Common myeloid progenitor, CD34-positive (primary cell): ENCODE measurements at places on chromosomes 1 and 21.

DNA sequence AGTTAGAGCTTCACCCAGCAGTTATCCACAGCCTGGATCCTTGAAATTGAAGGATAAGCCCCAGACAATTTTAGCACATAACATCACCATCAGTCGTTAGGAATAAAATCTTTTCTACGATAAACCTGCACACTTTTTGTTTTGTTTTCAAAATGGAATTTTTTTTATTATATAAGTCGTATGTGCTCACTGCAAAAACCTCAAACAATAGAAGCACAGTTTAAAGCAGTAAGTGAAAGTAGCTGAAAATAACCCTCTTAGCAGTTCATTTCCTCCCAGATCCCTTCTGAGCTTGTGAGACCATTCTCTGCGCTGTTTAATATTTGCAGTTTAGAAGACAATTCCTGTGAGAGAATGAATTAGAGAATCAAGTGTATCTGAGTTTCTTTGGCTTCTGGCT is 38.3 kb downstream of the ELK4 start:
- peak; percentile 74 for DNase-seq

- DNase-seq, result no peak
Measured at GRCh38 chr21:36646645-36647044, 52.3 kb upstream of the SIM2 start.

DNA sequence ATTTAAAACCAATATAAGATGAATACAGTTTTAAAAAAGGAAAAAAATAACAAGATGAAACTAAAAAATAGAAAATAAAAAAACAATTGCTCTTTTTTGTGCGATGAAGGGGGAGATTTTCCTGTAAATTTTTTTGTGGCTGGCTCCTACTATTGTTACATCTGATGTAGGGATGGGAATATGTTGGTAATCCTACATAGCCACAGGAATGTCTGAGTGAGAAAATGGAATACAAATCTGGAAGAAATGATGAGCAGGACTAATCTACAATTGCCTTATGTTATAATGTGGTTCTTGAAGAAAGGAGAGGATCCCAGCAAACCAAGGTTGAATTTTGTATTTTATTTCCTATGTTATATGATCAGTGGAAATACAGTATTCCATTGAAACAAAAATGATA is 40.9 kb downstream of the ATP6V1G3 start:
- no peak for DNase-seq

- no peak for DNase-seq
Measured at GRCh38 chr1:39828734-39829133, 40.1 kb upstream of the BMP8B start.

DNA sequence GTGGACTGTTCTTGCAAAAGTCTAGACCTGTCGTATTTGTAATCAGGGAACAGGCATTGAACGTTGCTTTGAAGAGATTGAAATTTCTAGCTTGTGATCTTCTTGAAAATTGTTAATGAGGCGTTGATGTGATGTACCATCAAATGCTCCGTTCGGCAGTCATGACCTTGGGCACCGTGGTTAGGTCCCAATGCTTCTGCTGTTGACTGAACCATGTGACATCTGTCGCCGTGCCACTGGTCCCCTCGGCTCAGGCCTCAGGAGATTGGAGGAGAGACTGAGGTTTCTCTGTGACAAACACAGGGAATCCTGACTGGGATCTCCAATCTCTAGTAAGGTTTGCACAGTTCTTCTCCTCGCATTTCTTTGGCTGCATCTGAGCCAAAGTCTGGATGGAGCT is 18.1 kb upstream of the KCNAB2 start:
- no peak for DNase-seq

DNA sequence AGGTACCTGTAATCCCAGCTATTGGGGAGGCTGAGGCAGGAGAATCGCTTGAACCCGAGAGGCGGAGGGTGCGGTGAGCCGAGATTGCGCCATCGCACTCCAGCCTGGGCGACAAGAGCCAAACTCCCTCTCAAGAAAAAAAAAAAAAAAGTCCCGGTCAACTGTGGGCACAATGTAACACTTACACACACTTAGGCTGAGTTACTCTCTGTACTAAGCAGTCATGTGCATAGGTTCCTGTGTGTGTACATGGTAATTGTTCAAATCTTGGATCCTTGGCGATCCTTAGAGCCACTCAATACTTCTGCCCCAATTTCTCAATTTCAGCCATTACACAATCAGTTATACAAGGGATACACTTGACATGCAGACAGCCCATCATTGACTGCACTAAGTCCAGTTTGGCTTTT is 11.6 kb downstream of the SDCCAG8 start:
- DNase-seq, result no peak

GRCh38 chr1:60185684-60186083 is 112.1 kb upstream of the C1orf87 start:
- DNase-seq, result no peak

DNA sequence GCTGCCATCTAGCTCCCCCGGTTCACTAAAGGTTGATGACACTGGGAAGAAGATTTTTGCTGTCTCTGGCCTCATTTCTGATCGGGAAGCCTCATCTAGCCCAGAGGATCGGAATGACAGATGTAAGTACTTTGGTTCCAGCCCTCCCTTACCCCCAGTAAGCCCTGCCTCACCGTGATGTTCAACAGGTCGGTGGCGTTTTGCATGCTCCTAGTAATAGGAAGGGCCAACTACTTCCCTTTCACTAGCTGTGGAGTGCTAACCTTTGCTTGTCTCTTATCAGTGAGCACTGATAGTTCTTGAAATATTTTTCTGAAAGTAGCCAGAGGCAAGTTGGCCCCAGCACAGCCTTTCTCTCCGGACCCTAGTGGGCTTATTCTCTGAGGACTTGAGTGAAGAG is 7.5 kb downstream of the RNF220 start:
- no peak for DNase-seq

GRCh38 chr1:50720457-50721053 is 239.5 kb downstream of the FAF1 start:
- no peak for DNase-seq

DNA sequence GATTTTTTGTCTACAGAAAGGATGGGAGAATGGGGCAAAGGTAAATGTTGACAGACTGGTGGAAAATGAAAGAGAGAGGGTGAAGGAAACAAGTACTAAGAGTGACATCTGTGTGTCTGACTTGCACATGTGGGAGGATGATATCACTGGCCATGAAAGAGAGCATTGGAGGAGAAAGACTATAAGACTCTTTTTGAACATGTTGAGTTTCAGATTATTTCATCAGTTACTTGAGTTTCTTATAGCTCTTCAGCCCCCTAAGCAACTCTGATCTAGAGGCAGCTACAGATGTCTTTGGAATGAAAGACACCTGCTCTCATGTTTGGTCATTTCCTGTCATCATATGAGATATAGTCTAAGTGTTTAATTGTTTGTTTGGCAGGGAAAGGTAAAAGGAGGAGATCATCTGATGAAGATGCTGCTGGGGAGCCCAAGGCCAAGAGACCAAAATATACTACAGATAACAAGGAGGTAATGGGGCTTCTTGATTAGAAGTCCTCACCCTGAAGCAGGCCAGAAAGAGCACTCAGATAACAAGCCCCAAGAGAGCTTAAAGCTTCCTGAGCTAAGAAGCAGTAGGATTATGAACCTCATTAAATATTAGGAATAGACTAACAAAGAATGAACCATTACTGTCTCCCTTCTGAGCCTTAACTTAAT is 4.5 kb downstream of the POLR3C start:
- no peak for DNase-seq

DNA sequence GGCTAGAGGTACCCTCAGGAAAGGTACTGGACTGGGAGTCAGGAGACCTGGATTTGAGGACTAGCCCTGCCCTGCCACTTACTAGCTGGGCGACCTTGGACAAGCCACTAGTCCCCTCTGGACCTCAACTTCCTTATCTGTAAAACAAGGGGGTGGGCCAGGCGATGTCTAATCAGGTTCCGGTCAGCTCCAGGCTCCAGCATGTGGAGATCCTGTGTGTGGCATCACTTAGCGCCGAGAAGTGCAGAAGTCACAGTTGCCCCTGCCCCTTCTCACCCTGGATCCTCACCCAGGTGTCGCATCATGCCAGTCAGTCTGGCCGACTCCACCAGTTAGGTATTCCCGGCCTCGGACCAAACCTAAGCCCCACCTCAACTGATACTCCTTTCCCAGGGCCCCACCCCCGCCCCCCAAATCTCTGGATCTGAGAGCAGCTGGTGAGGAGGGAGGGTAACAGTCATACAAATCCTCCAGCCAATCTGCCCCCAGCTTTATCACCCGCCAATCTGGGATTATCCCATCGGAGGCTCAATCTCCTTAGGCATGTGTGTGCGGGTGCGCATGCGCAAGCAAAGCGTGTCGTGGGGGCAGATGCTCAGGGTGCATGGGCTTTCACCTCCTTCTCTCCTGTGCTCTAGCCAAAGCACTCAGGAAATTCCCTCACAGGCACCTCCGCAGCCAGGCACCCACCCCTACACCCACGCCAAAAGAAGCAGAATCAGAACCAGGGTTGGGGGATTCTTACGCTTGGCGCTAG is 5.4 kb downstream of the CELF3 start:
- DNase-seq, result no peak

DNA sequence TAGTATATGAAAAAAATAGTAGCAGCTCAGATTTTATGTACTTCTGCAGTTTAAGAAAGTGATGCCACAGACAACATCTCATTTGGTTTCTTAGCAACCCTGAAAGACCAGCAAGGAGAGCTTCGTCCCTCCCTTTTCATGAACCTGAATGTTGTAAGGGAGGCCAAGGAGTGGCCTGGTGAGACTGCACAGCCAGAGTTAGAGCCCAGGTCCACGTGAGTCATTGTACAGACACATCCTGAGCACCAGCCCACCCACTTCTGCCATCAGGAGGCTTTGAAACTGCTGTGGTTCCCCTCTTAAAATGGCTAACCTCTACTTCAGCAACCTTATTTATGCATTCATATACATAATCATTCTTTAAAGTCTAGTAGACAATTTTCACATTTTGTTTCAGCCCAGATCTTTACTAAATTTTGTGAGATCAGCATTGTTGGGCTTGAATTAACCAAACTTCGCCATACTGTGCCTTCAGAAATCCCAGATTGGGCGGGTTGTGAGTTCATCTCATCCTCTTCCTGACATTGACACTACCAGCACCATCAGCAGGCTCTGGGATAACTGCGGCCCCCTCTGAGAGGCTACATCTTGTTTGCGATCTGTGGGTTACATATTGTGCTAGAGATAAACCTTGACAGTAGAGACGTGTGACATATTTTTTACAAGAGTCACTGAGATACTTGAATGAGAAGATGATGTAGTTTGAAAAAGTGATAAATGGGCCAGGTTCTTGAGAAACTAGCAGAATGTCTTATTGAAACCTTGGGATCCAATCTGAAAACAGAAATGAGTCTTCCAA is 106.7 kb downstream of the CAMTA1 start:
- DNase-seq, result no peak

DNA sequence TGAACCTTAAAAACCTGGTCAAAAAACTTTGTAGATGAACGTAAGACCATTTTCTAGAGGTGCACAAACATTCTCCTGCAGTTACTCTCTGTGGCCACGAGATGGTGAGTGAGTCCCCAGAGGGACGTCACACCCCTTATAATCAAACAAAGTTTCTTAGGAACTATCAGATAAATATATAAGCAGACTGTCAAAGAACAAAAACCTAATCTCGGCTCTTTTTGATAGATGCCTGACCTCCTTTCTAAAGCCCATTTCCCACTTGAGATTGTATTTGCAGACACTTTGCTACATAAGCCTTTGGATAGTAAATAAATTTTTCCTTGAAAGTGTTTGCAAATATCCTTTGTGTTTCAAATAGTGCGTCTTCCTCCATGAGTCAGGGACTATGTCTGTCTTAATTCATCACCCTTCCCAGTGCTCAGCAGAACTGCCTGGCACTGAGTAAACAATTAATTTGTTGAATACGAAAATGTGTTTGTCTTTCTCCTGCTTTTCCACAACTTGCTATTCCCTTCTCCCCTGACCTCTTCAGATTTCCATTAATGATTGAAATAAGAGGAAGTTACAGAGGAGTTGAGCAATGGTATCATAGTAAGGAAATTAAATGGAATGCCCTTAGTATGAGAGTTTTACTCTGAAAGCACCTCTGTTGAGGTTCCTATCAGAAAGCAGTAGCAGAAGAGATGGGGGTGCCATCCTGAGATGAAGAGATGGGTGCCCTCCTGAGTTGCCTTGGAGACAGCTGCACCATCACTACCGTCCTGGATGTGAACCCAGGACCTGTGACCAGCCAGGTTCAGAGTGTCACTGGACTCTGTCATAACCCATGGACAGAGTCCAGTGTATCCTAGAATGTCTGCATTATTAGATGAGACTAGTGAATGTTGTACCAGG is 57.8 kb upstream of the RAVER2 start:
- DNase-seq, result peak; percentile 57

- no peak for DNase-seq
Measured at GRCh38 chr1:17630986-17631385, 91.5 kb downstream of the ARHGEF10L start.

DNA sequence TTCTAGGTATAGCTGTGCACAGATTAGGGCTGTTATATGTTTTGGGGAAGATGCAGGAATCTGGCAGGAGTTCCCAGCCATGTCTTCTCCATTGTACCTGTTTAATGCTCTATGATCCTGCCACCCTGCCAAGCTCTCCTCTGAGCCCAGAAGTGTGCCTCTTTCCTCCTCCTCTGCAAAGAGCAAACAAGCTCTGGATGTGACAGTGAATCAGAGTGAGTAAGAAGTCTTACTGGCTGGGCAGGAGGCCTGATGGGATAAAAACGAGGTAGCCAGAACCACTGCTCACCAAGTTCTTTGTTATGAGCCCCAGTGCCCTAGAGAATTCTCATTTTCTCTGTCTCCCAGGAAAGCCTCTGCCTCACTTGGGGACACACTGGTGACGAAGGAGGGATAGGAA is 69.0 kb downstream of the BRINP2 start:
- DNase-seq, result no peak

DNA sequence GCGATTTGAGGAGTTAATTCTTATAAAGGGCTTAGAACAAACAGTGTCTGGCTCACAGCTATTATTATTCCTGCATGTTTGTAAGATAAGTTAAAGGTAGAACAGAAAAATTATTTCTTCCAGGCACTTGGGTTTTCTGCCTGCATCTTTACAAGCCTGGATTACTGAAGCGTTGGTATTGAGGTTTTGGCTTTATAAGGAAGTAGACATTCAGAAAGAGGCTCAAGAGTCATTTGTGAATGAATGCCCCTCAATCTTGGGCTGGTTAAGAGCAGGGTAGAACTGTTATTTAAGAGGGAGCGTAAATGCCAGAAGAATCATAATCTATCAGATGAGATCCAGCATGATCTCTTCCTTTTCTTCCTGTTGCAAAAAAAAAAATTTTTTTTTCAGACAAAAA is 77.3 kb upstream of the ARID1A start:
- DNase-seq, result peak; percentile 49

DNA sequence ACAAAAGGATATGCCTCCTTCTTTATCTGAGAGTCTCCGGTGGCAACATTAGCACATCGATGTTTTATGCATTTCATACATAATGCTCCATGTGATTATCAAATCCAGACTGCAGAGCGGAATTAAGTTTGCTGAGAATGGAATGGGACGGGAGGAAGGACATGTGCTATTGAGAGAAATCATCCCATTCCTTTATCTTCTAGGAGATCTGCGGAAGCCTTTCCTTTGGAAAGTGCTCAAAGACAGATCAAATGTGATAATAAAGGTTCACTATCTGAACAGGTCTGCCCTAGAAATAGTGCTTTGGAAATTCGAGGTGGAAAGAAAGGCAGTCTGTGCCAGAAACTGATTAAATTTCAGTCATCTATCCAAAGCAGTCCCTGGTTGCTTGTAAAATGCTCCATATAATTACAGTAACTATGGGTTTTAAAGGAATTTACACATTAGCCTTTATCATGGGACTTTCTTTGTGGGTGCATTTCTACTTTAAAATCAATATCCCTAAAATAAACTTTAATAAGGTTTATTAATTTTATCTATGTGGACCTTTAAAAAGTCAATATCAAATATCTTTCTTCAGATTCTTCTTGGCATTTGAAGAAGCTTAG is 473.5 kb upstream of the ADGRL2 start:
- DNase-seq, result no peak
